ENCODE measurements at places on chromosomes 12 and 14.

GRCh38 chr14:100891051-100891450, 12.5 kb downstream of the RTL1 start:
- no peak for DNase-seq

GRCh38 chr14:89736881-89737280, 217.6 kb downstream of the EFCAB11 start:
- no peak for DNase-seq

DNA sequence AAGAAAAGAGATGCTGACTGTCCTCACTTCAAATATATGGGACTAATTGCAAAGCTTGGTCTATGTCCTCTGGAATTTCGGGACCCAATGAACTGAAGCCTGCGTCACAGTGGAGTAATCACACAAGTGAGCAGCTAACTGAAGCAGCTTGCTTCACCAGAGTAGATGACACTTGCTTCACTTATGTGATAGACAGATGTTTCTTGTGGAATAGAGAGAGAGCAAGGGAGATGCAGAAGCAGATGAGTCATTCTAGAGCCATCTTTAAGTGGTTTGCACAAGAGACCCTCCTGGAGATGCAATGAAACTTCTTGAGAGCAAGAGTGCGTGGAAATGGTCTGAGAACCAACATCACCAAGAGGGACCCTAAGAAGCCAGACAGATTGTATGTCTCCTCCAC, 1537.1 kb upstream of the FLRT2 start:
- peak; percentile 43 for DNase-seq

GRCh38 chr14:86973177-86973576, 1019.8 kb downstream of the GALC start:
- no peak for DNase-seq

DNA sequence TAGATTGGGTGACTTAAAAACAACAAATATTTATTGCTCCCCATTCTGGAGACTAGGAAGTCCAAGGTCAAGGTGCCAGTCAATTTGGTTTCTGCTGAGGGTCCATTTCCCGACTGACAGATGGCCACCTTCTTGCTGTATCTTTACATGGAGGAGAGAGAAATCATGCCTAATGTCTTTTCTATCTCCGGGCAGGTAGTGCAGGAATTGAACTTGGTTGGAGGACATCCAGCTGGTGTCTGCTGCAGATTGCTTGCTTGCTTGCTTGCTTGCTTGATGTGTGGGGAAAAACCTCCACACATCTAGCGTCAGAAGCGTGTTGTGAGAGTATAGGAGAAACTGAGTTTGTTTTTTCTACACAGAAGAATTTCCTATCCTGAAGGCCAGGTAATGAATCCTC, 561.4 kb downstream of the DIO2 start:
- no peak for DNase-seq

DNA sequence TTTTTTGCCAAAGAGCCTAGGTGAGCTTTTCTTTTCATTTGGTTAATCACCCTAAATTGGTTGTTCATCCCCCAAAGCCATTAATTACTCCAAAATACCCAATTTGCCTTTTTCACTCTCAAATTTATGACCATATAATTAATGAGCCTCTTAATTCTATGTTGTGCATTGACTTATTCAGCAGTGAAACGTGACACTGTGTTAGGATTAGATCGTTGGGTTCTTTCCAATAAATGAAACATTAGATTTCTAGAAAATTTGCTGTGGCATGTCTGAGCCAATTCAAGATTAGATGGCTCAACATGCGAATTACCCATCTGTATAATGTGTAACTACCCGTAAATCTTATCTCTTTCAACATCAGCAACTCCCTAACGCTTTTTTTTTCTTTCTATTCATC, 273.4 kb downstream of the BMP4 start:
- no peak for DNase-seq

- DNase-seq: no peak
Observed at GRCh38 chr12:67646775-67647174, 1.8 kb upstream of the DYRK2 start.

DNA sequence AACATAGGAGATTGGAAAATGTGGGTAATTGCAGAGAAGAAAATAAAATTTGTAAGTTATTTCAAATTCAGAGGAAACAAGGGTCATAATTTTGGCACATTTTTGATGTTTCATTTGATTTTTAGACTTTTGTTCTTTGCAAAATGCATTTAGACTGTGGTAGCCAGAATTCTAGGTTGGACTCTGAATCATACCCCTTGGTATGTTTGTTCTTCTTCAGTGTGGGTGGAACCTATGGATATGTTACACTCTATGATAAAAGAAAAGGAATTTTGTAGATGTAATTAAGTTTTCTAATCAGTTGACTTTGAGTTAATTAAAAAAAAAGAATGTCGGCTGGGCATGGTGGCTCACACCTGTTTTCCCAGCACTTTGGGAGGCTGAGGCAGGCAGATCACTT, 827.0 kb downstream of the AACS start:
- DNase-seq: no peak

DNA sequence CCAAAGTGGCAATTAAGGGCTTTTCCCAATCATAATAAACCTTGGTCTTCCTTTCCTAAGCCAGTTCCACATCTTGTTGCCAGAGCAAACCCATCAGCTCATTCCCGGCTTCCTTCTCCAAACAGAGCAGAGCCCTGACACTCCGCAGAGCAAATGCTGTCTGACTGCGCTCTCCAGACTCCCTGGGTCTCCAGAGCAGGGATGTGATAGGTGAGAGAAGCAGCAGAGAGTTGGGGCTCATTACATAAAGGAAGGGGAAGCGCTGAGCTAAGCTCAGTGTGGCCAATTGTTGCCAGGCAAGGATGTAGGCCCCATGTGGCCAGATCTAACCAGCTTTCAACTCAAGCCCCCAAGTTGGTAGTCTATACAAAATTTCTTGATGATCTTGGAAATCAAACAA, 36.2 kb upstream of the PAX9 start:
- no peak for DNase-seq

DNA sequence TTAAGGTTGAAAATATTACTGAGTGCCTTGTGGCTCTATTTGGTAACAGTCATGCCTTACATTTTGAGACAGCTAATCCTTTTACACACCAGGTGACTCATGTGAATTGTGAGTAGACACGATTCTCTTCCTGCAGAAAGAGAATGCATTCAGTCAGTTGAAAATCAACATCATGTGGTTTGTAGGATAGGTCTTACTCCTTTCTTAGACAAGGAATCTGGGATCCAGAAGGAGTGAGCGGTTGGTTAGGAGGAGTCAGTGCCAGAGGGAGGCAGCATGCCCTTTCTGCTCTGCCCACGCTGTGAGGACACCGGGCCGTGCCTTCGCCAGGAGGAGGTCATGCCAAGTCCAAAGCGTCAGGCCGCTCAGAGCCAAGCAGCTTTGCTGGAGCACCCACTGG, 47.6 kb downstream of the TRAF3 start:
- DNase-seq: peak; percentile 22

DNA sequence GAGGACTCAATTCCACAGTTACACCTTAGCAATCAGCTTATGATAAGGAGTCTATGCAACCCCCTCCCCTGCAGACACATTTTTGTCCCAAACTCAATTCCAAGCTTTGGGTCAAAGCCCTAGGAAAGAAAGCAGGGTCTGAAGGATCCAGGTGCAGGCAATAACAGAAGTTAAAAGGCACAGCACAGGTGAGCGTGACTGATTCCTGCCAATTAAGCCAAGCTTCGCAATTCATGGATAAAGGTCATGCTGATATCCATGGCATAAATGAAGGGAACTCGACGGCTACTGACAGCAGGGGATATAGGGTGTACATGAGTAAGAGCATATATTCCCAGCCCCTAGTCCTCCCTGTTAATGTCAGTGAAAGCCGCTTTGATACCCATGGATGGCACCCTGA, 39.3 kb downstream of the C12orf56 start:
- DNase-seq: no peak

DNA sequence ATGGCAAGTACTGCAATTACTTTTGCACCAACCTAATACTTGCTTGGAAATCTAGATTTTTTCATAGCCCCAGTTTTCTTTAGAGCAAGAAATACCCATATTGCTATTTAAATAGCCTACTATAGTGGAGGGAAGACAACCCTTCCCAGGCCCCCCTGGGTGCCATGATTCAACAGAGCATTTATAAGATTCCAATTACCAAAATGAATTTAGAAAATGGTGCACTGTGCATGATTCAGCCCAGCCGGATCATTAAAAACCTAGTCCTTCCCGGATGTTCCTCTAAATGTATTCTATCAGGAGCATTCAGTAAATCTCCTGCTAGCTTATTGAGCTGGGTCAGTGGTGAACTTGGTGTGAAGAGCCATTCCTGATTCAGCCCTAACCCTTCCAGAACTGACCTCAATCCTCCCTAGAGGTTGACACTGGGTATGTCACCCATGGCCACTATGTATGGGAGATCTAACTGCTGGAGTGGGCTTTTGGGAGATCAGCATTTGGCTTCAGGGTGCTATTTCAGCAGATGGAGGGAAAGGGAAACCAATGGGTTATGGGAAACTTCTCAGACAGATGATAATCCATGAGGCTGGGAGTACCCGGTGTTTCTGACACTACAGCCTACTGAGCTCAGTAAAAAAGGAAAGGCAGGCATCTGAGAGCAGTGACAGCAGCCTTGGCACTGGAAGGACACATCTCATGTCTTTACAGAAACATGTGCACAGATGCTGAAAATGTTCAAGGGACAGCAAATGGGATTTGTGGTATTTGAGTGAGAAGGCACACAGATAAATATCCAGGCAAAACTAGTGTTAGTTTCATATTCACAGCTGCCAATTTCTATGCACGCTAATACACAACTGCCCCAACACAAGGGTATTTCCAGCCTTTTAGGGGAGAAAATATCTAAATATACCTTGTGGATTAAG, 258.9 kb downstream of the DPF3 start:
- no peak for DNase-seq

GRCh38 chr12:115666168-115666567, 611.3 kb downstream of the MED13L start:
- no peak for DNase-seq

- no peak for DNase-seq
Observed at GRCh38 chr12:48003226-48004052, 837 bp downstream of the COL2A1 start.

- no peak for DNase-seq
Observed at GRCh38 chr14:90782892-90783291, 33.3 kb downstream of the TTC7B start.

DNA sequence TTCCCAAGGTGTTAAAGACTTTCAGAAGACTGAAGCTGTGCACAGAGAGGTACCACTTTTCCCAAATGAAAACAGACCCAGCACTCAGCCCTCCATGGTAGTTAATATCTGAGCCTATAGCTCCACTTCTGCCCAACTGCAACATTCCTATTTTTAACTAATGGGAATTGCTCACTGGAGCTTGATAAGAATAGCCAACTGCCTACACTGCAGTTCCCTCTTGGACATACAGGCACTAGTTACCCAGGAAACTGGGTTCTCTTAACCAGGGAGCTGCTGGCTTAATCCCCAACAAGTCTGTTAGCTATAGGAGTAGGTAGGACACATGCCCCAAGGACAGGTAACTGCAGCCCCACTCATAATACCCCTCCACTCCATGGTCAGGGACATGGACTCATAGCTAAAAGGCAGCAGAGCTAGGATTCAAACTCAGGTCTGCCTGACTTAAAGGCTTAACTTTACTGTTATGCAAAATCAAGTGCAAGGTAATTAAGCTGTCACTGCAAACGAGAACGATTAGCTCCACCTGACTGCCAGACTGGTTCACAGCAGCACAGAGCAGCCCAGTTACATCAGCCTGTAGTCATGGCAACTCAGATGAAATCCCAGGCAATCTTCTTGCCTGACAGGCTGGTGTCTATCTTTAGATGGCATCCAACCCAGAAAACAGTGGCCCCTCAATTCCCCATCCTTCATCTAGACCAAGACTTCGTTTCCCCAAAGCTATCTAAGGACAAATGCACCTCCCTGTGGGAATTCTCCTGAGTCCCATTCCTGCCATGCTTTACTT, 77.1 kb upstream of the ACTN1 start:
- DNase-seq: peak; percentile 59

DNA sequence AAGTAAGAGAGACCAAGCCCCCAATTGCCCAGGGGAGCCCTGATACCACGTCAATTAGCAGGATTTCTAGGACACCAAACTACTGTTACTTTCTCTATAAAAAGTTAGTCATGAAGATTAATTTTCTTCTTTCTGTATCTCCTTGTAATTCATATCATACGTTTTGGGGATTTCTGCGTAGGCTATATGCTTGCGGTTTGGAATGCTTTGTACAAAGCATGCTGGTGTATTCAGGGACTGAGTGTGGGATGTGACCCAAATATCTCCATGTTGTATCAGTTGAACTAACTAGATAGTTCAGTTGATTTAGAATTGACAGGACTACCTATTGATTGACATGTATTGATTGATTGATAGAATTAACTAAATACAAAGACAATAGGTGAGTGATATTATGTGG, 7.7 kb downstream of the GPR33 start:
- DNase-seq: no peak

- DNase-seq: no peak
Observed at GRCh38 chr14:72617391-72618031, 276.4 kb downstream of the DPF3 start.

- DNase-seq: no peak
Observed at GRCh38 chr14:49480979-49481498, 105.1 kb downstream of the RPS29 start.

- DNase-seq: no peak
Observed at GRCh38 chr14:84024231-84024820, 1505.6 kb upstream of the FLRT2 start.

- DNase-seq: no peak
Observed at GRCh38 chr12:124578854-124579253, 11.4 kb upstream of the NCOR2 start.

GRCh38 chr12:53985994-53986685, 1.2 kb downstream of the HOXC10 start:
- no peak for DNase-seq

GRCh38 chr12:32535288-32535999, 136.1 kb downstream of the FGD4 start:
- DNase-seq: peak; percentile 68

- no peak for DNase-seq
Observed at GRCh38 chr12:6205144-6205539, 4.9 kb downstream of the CD9 start.

GRCh38 chr14:68492381-68493151, 300.3 kb downstream of the ZFP36L1 start:
- no peak for DNase-seq

DNA sequence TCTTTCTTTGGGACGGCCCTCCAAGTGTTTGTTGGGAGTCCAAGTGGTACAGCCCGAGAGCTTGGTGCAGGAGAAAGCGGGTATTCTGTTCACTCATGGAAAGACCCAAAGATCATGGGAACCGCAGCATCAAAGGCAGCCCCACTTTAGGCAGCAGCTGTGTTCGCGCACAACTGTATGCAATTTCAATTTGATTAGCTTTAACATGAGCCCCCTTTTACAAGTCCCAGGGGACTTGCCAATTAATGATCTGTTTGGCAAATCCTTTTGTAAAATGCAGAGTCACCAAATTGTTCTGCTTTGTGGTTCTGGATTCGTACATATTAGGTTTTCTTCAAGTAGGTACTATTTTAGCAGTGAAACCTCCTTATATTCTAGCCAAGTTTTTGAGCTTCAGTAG, 217.7 kb downstream of the AACS start:
- no peak for DNase-seq
